ENCODE measurements at places on chromosomes 5 and 9. TPM values are rescaled to one million over a fixed set of nuclear protein-coding genes. Genes with fewer than 3 reads are reported as not detected.

The MEF2C gene
- polyA plus RNA-seq, result 5.3 TPM

The DOCK8 gene
- 5.0 TPM for polyA plus RNA-seq

DNA sequence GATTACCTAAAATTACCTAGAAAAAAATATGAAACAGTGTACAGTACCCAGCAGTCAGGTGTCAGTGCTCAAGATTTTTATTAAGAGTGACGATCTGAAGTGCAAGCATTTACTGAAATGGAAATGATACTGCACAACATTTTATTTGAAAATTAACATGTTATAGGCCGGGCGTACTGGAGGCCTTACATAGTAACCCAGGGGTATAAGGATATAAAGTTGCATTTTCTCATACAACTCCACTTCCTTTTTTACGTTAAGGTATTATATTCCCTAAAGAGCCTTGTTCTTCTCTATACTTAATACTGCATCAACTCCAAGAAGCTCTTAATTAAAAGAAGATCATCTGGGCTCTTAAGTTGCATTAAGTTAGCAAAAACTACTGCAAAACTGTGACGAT lies 3.3 kb downstream of the MAT2B start:
- DNase-seq, result no peak

DNA sequence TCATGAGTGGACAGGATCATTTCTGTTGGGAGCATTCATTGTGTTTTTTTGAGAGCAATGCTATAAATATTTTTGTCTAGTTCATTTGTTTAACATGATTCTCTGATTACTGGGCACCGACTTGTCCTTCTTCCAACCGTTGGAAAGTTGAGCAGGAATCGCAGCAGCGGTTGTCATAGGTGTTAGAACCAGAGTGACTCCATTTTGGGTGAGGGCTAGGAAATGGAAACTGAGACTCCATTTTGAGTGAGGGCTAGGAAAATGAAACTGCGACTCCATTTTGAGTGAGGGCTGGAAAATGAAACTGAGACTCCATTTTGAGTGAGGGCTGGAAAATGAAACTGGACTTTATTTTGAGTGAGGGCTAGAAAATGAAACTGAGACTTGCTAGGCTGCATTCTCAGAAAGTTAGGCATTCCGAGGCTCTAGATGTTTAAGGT lies 100.6 kb downstream of the ICE1 start:
- DNase-seq, result peak; percentile 7

GRCh38 chr5:54491326-54491725 lies 26.2 kb upstream of the SNX18 start:
- no peak for DNase-seq

The CTXN3 gene
- polyA plus RNA-seq, result 79.2 TPM

The CSF2 gene
- polyA plus RNA-seq, result not detected

The STRBP gene
- polyA plus RNA-seq, result 21.6 TPM

GRCh38 chr9:16417749-16418148 lies 452.7 kb downstream of the BNC2 start:
- DNase-seq, result no peak

DNA sequence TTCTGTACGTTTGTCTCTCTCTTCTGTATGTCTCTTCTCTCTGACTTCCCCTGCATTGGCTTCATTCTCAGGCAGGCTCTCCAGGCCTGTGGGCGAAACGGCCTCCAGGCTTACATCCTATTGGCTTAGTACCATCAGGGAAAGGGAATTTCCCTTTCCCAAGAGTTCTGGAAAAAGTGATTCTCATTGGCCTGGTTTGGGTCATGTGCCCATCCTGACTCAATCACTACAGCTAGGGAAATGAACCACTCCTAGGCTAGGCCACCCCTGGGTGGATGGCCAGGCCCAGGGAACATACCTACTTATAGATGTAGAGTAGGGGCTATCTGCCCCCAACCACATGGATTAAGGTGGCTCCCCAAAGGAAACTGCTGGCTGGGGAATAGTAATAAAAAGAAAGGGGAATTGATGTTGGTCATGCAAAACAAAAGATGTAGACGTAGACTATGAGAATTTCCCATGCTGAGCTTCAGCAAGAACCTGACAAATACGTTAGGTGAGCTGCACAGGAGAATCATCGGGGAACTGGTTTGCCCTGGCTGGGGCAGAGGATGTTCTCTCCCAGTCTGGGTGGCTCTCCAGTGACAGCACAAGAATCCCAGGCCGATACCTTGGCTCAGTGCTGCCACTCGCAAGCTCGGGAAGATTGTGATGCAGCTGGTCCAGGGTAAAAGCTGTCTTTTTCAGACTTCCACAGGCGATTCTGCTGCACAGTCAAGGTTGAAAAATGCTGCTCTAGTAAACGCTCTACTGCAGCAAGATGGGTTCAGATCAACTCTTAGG lies 3.7 kb upstream of the EGR1 start:
- DNase-seq, result no peak

The INSL6 gene
- not detected for polyA plus RNA-seq

The GDF9 gene
- 0.88 TPM for polyA plus RNA-seq

DNA sequence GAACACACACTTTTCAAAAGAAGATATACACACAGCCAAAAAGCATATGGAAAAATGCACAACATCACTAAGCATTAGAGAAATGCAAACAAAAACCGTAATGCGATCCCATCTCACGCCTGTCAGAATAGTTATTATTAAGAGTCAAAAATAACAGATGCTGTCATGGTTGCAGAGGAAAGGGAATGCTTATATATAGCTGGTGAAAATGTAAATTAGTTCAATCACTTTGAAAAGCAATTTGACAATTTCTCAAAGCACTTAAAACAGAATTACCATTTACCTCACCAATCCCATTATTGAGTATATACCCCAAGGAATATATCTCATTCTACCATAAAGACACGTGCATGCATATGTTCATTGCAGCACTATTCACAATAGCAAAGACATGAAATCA lies 126.8 kb upstream of the MRPS30 start:
- no peak for DNase-seq
